ENCODE measurements at places on chromosomes 1 and 21.
A peak's percentile ranks its signal among the peaks of the same experiment; 100 is the strongest.

- peak; percentile 43 for DNase-seq
These were observed 79.9 kb upstream of the LYST start for GRCh38 chr1:235946571-235946981.

GRCh38 chr1:32345289-32345827 is 9.3 kb upstream of the MARCKSL1 start:
- DNase-seq: no peak

DNA sequence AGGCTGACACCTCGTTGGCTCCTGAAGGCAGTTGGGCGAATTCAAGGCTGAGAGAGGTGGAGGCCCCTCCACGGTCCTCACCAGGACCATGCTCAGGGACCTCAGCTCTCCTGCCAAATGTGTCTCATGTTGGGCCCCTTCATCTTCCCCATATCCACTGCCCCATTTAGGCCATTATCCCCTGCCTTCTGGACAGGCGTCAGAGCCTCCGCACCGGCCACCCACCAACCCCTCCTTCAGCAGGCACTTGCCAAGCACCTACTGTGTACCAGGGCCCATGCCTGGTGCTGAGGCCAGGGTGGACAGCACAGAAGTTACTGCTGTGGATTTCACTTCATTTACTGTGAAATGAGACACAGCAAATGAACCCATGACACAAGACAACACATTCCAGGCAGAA is 325.8 kb downstream of the MATN1 start:
- no peak for DNase-seq

GRCh38 chr1:78436961-78437360 is 53.8 kb upstream of the PTGFR start:
- no peak for DNase-seq

All from HFFc6 (cell line).